Mucosa of descending colon (tissue), 3 donors: ENCODE measurements at places on chromosomes 12 and 14. TPM values are rescaled to one million over a fixed set of nuclear protein-coding genes. Genes with fewer than 3 reads are reported as not detected.

Gene PROX2
- 0.07 TPM for total RNA-seq

Gene TTC5
- total RNA-seq = 11.8 TPM

Gene KLRG1
- 3.0 TPM for total RNA-seq

Gene KRT83
- not detected for total RNA-seq

Gene ANHX
- total RNA-seq = not detected

Gene ADCY4
- 20.7 TPM for total RNA-seq

Gene CCDC60
- 2.2 TPM for total RNA-seq

Gene TECPR2
- 21.2 TPM for total RNA-seq

Gene PLEKHD1
- total RNA-seq = 0.06 TPM

Gene GNG2
- 52.2 TPM for total RNA-seq

Gene LRP1-AS
- total RNA-seq = not detected

Gene CD27
- 5.3 TPM for total RNA-seq

Gene TRPV4
- 0.92 TPM for total RNA-seq

Gene SMAGP
- 35.0 TPM for total RNA-seq

Gene CLEC4C
- total RNA-seq = not detected

Gene CAPZA3
- not detected for total RNA-seq

Gene ANKRD13A
- total RNA-seq = 63.9 TPM

Gene LTB4R
- total RNA-seq = 3.8 TPM

Gene HECTD4
- total RNA-seq = 75.5 TPM

Gene NEDD1
- total RNA-seq = 17.5 TPM

Gene GLIPR1L2
- total RNA-seq = not detected

Gene GPR162
- total RNA-seq = 18.6 TPM

Gene DHRS2
- total RNA-seq = not detected

Gene NTN4
- 19.8 TPM for total RNA-seq
